ENCODE measurements at places on chromosomes 1 and 21.
A peak's percentile ranks its signal among the peaks of the same experiment; 100 is the strongest.

- DNase-seq = peak; percentile 86
Measured at GRCh38 chr1:6486433-6487011, 4.9 kb downstream of the PLEKHG5 start.

DNA sequence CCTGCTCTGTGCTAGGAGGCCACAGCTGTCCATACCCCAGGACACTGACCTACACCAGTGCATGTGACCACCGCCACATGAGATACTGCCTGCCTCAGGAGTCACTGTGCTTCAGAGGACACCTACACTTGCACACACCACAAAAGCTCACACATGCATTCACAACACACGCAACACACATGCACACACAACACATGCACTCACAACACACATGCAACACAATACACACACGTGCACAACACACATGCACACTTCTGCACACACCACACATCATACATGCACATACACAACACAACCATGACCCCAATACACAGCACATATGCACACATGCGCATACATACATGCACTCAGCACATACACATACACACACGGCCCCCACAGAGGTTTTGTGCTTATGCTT lies 28.7 kb upstream of the BACE2 start:
- DNase-seq = no peak

GRCh38 chr1:33306653-33307493 lies 14.0 kb downstream of the A3GALT2 start:
- DNase-seq = no peak

DNA sequence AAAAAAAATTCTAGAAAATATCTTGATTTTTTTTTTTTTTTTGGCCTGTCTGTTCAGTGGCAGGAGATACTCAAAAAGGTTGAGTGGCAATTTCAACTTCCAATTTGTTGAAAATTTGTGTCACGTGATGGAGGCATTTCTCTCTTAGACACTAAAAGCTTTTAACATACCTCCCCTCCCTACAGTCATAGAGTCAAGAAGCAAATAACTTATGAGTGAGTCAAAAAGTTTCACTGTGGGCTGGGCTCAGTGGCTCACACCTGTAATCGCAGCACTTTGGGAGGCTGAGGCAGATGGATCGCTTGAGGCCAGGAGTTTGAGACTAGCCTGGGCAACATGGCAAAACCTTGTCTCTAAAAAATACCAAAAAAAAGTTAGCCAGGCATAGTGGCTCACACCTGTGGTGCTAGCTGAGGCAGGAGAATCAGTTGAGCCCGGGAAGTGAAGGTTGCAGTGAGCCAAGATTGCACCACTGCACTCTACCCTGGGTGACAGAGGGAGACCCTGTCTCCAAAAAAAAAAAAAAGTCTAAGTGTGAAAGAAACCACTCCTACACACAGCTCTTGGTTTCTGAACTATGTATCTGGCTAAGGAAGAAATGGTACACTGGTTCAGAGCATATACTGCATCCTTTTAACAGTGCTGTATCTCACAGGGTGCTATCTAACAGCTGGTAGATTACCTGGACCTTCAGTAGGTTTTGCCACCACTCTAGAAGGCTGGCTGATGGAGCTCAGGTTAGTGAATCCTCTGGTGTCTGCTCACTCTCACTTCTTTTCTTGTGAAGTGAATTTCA lies 11.6 kb upstream of the BSDC1 start:
- DNase-seq = no peak

DNA sequence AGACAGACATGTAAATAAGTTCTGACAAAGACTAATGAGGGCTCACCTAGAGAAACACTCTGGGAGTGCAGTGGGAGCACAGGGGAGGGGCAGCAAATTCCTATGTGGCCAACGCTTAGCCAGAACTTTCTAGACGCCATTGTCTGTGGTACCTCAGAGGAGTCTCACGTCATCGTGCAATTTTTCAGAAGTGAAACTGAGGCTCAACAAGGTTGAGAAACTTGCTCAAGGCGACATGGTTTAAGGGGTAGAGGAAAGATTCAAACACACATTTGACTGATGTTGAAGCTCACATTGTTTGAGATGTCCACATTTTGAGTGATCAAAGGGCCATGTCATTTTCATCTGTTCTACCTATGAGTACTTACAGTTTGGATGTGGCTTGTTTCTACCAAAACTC lies 152.6 kb upstream of the LMO4 start:
- DNase-seq = no peak

GRCh38 chr1:206512058-206512850 lies 4.9 kb downstream of the RASSF5 start:
- DNase-seq = no peak

DNA sequence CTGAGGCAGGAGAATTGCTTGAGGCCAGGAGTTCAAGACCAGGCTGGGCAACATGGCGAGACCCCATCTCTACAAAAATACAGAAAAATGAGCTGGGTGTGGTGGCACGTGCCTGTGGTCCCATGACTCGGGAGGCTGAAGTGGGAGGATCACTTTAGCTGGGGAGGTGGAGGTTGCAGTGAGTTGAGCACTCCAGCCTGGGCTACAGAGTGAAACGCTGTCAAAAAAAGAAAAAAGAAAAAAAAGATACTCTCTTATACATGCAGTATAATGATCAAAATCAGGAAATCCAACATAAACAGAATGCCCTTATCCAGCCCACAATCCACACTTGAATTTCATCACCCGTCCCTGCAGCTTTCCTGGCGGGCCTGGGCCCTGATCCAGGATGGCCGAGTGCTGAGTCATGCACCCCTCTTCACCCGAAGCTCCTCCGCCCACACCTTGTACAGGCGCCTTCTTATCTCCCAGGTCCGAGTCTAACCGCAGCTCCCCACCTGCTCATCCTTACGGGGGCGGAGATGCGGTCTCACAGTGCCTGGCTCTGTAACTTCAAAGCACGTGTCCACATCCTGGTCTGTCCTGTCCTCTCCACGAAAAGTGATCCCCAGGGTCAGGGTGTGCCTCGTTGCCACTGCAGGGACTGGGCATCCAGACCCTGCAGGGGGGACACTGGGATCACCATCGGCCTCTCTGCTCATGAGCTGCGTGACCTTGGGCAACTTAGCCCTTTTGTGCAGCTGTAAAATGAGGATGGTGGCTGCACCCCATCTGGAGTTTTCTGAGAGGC lies 120.2 kb upstream of the SLC45A1 start:
- DNase-seq = peak; percentile 44

GRCh38 chr1:218613105-218613504 lies 268.0 kb downstream of the TGFB2 start:
- DNase-seq = no peak

DNA sequence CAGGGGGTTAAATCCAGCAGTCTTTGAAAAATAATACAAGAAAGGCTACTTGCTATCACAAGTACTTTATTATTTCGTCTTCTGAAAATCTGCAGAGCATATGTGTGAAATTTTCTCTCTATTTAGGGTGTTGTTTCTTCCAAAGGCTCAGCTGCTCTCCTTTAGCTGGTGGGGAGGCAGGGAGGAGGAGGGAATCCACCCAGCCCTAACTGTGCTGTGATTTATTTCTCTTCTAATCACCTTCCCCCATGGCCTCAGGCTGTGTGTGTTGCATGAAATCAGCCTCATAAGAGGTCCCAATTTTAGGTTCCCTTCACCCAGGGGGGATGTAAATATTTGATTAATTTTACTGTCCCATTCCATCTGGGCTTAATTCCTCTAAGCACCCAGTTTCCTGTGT lies 77.6 kb upstream of the PGBD5 start:
- no peak for DNase-seq

DNA sequence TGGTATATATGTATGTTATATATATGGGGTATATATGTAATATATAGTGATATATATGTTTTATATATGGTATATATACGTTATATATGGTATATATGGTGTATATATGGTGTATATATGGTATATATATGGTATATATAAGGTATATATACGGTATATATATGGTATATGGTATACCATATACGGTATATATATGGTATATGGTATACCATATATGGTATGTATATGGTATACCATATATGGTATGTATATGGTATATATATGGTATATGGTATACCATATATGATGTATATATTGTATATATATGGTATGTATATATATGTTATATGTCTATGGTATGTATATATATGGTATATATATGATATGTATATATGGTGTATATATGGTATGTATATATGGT lies 447.7 kb upstream of the USP24 start:
- no peak for DNase-seq

- no peak for DNase-seq
Measured at GRCh38 chr1:113534875-113535274, 144.6 kb downstream of the MAGI3 start.

GRCh38 chr21:42222821-42223390 lies 4.0 kb downstream of the ABCG1 start:
- no peak for DNase-seq

DNA sequence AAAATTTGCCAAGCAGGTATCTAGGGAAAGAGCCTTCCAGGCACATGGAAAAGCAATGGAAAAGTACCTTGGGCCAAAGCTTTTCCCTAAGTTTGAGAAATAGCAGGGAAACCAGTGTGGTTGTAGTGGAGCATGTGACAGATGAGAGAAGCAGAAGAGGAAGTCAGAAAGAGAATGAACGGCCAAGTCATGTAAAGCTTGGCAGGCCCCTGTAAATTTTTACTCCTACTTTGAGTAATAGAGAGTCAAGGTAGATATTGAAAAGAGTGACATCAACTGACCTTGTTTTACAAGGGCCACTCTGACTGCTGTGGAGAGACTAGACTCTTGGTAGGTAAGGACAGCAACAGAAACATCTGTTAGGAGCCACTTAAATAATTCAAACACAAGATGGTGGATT lies 180.9 kb upstream of the PRMT6 start:
- DNase-seq = no peak

- peak; percentile 37 for DNase-seq
Measured at GRCh38 chr1:150995896-150996295, 10.8 kb downstream of the MINDY1 start.

DNA sequence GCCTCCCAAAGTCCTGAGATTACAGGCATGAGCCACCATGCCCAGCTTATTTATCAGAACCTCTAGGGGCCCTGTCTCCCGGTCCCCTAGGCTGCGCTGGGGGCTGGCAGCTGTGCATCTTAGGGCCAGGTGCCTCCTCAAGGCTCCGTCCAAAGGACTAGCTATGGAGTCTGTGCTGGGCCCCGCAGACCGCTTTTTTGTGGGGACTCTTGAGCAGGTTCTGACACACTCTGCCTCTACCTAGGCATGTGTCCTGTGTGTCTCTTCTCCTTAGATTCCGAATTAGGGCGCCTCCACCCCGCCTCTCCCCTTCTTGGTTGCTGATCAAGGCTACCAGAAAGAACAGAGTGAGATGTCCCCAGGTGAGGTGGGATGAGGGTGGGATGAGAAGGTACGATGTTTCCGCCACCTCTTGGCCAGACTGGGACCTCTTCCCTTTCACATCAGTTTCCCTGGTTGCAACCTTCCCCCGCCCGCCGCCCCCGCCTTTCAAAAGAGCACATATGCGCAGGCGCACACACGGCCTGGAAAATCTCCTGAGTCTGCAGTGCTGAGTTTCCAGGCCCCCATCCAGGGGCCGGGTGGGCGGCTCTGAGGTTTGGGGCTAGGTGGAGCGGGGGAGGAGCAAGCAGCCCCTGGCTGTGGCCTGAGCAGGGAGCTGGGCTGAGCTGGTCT lies 5.0 kb upstream of the PTPN7 start:
- DNase-seq = no peak

- DNase-seq = no peak
Measured at GRCh38 chr1:107692580-107693345, 272.2 kb downstream of the VAV3 start.

DNA sequence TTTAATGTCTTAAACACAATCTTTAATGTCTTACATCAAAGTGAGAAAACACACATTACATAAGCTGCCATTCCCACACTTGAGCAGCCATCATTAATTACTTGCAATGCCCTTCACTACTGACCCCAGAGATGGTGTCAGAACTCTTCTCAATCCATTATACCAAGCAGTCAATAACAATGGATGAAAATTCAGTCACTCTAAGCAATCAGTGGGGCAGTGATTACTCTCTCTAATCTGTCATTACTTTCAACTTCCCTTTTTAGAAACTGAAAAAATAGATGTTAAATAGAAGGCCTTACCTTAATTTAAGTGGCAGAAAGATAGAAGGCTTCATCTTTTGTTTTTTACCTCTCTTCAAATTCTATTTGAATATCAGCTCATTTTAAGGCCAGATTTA lies 9.7 kb upstream of the FRRS1 start:
- DNase-seq = no peak

GRCh38 chr1:240888039-240888786 lies 276.3 kb upstream of the GREM2 start:
- DNase-seq = peak; percentile 67

DNA sequence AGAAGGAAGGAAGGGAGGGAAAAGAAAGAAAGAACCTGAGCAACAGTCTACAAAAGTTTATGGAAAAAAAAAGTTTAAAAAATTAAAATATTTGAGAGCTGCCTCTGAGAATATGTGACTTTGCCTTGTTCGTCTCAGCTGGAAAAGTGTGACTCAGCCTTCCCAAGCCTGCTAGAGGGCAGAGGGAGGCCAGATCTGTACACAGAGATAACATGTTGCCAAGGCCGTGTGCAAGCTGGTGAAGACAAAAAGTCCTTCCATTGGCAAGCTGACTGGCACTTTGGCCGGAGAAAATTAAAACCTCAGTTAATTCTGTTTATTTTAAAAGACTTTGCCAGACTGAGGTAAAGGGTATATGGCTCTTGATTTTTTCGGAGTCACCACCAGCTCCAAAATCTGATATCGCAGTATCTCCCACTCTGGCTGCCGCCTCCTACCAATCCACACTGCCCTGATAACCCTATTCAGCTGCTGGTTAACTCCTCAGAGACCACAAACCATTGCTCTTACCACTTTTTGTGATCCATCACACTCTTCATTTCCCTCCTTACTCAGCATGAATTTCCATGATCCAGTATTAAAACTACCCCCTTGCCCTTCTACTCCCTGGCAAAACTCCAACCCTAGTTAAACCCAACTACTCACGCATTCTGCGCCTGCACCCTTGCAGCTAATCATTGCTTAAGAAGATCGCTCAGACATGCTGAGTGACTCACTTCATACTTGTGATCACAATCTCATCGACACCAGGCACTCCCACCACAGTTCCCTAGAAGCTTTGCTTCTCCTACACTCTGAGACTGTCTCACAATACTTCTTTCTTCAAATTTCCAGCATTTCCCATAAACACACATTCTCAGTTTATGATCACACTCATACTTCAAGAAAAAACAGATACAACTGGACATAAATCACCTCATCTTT lies 5.7 kb upstream of the PPP1R15B start:
- no peak for DNase-seq

- no peak for DNase-seq
Measured at GRCh38 chr1:1283821-1284220, 3.6 kb downstream of the SCNN1D start.

DNA sequence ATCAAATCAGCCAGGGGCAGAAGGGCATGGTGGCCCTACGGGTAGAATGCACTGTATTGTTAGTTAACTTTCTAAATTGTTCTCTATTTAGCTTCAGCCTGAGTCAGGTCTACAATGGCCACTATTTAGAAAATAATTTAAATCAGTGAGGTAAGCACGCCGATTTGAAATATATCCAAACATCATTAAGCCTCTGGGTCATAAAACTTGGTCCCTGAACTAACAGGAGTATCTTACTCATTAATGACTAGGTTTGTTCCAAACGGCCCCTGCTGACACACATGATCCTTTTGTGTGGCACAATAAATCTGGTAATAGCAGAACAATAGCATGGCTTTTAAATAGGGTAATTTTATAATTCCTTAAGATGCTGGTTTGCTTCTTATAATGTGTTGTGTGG lies 48.4 kb downstream of the STX6 start:
- DNase-seq = no peak

- DNase-seq = no peak
Measured at GRCh38 chr1:162500805-162501204, 3.2 kb downstream of the UHMK1 start.
